Activated CD4-positive, alpha-beta memory T cell treated with anti-CD3 and anti-CD28 coated beads, Interleukin-2, amount 10 ng/mL, durations not matched to agents 7 days and 5 days (primary cell): ENCODE measurements at places on chromosomes 11 and 22. TPM values are rescaled to one million over a fixed set of nuclear protein-coding genes. Genes with fewer than 3 reads are reported as not detected.

DNA sequence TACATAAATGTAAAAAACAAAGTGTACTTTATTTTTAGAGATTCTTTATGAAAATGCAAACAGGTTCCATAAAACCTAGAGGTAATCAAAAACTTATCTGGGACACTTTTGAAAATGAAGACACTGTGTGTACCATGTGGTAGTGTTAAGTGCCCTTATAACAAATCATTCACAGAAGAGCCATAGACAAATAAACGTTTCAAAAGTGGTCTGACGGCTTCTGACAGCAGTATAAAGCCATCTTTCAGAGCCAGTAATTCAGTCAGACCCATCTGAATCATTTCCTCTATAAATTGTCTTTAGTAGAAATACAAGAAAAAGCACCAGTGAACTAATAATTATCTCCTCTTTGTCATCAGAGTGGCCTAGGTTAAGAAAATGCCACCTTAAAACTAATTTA, 100.0 kb downstream of the PAX6 start:
- H3K36me3 ChIP-seq, result no peaks in the 10 kb centered on the region
- H3K4me3 ChIP-seq, result no peak overlapping the region
- H3K4me1 ChIP-seq, result peaks cover 5% of the 10 kb centered on the region
- no peak overlapping the region for H3K27ac ChIP-seq

Gene POTEH
- not detected for total RNA-seq

Gene RABL2B
- 20.2 TPM for total RNA-seq

- H3K27me3 ChIP-seq, result peaks cover 18% of the 10 kb centered on the region
- DNase-seq, result no peak
- no peak overlapping the region for H3K4me3 ChIP-seq
- no peak overlapping the region for H3K27ac ChIP-seq
Measured at GRCh38 chr22:27808451-27809225, 7.1 kb upstream of the MN1 start.
